ENCODE measurements at places on chromosomes 11 and 22.

- no peak for DNase-seq
Observed at GRCh38 chr22:37330200-37331033, 48.1 kb downstream of the CYTH4 start.

- no peak for DNase-seq
Observed at GRCh38 chr22:36902143-36902926, 11.1 kb upstream of the CSF2RB start.

- DNase-seq = no peak
Observed at GRCh38 chr11:119618208-119618909, 110.6 kb downstream of the NECTIN1 start.

GRCh38 chr11:130672911-130673310 is 224.5 kb downstream of the ADAMTS15 start:
- DNase-seq = no peak

GRCh38 chr22:33597274-33597985 is 322.8 kb downstream of the LARGE1 start:
- no peak for DNase-seq
